IMR-90 (cell line): ENCODE measurements at places on chromosomes 2 and 18.

DNA sequence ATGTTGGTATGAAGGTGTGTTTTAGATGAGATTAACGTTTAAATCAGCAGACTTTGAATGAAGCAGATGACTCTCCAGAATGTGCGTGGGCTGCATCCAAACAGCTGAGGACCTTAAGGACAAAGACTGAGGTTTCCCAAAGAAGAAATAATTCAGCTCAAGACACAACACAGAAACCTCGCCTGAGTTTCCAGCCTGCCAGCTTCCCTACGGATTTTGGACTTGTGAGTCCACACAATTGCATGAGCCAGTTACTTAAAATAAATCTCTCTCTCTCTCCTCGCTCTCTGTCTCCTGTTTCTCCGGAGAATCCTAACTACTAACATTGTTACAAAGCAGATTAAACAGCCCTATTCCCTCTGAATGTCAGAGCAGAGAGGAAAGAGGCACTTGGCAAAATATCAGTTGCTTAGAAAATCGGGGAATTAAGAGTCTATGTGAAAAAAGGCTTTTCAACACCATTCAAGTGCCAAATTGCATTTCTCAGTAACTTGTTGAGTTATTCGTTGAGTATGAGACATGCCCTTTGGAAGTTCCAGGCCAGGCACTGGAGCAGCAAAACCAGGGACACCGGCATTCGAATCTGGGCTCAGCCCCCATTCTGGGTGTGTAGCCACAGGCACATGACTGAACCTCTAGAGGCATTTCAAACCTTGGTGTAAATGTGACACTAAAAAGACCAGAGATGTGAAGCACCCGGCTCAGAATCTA is 174.6 kb upstream of the PID1 start:
- H3K36me3 ChIP-seq = no peaks in the 10 kb centered on the region
- H3K27ac ChIP-seq = 0 out of 2 replicates have a peak overlapping the region, but pooled peaks have one; percentile 10
- no peaks in the 10 kb centered on the region for H3K27me3 ChIP-seq
- DNase-seq = peak; percentile 16
- H3K4me1 ChIP-seq = peaks cover 5% of the 10 kb centered on the region

DNA sequence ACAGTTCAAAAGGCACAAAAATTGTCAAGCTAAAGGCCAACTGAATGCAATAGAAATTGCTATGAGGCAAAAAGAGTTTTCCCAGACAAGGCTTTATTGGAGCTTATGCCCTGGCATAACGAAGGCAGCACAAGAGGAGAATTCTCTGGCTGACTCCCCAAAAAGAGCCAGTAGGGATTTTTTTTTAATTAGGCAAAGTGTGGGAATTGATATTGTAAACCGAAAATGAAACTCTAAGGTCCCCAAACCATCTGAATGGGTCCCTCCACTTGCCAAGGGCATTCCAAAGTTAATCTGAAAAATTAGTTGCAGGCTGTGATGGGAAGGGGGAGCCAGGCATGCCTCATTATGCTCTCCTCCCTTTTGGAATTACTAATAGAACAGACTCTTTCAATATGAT is 118.9 kb downstream of the SPOPL start:
- H3K36me3 ChIP-seq = no peaks in the 10 kb centered on the region
- H3K27ac ChIP-seq = no peak overlapping the region
- peaks cover 3% of the 10 kb centered on the region for H3K27me3 ChIP-seq
- H3K4me3 ChIP-seq = no peak overlapping the region
- DNase-seq = no peak

- no peak overlapping the region for H3K4me3 ChIP-seq
- no peaks in the 10 kb centered on the region for H3K4me1 ChIP-seq
- no peak for DNase-seq
- no peak overlapping the region for H3K27ac ChIP-seq
- no peaks in the 10 kb centered on the region for H3K36me3 ChIP-seq
These were observed 129.3 kb upstream of the CCDC68 start for GRCh38 chr18:55088561-55088960.

- peaks cover 8% of the 10 kb centered on the region for H3K4me1 ChIP-seq
- peak; percentile 71 for DNase-seq
- no peak overlapping the region for H3K27ac ChIP-seq
These were observed 776 bp upstream of the SPEG start for GRCh38 chr2:219433666-219434467.

DNA sequence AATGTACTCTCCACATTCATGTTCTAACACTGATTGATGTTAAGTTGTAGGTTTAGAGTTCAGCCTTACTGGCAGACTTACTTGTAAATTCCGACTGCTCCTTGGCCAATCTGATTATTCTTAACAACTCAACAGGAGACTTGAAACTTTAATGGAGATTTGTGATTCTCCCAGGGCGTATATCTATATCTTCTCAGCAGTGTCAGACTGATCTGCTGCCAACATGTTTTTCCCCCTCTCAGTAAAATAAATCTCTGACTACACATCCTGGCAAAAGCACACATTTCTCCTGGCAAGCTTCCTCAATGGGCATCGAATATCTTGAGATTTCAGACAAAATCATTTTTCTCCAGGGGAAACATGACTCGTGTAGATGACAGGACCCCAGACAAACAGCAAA is 1041.2 kb downstream of the DPP10 start:
- H3K4me3 ChIP-seq = no peak overlapping the region
- H3K36me3 ChIP-seq = no peaks in the 10 kb centered on the region
- no peak overlapping the region for H3K27ac ChIP-seq
- no peaks in the 10 kb centered on the region for H3K4me1 ChIP-seq
- H3K27me3 ChIP-seq = no peaks in the 10 kb centered on the region

DNA sequence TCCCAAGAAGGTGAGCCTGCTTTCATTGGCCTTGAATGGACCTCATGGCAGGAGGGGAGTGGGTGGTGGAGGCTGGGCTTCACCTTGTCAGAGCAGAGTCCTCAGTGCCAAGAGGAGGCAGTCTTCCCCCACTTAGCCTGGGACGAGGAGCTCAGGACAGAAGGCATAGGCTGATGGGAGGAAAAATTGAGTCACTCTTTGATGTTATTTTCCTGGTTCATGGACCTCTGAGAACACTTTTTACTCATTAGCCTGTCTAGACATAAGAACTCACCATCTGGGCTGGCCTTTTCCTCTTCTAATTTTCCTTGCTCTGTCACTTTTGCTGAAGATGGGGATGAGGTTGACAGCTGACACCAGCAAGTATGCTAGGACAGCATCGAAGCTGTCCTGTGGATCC is 225.7 kb upstream of the TNP1 start:
- H3K4me3 ChIP-seq = no peak overlapping the region
- no peaks in the 10 kb centered on the region for H3K36me3 ChIP-seq
- H3K27ac ChIP-seq = no peak overlapping the region
- H3K27me3 ChIP-seq = no peaks in the 10 kb centered on the region
- DNase-seq = peak; percentile 45

DNA sequence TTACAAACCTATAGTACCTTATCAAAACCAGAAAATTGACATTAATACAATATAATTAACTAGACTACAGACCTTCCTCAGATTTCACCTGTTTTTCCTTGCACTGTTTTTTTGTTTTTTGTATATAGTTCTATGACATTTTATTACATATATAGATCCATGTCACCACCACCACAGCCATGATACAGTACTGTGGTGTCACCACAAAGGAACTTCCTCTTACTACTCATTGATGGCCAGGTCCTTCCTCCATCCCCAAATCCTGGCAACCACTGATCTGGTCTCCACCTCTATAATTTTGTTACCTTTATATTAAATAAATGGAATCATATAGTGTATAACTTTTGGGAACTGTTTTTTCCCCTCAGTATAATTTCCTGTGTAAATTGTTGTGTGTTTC is 19.4 kb upstream of the ATP6V1B1 start:
- no peaks in the 10 kb centered on the region for H3K27me3 ChIP-seq
- H3K36me3 ChIP-seq = no peaks in the 10 kb centered on the region
- DNase-seq = no peak
- no peaks in the 10 kb centered on the region for H3K4me1 ChIP-seq

- no peaks in the 10 kb centered on the region for H3K36me3 ChIP-seq
- no peak overlapping the region for H3K27ac ChIP-seq
- H3K4me3 ChIP-seq = no peak overlapping the region
These were observed 732.7 kb upstream of the FANCL start for GRCh38 chr2:58973811-58974281.

DNA sequence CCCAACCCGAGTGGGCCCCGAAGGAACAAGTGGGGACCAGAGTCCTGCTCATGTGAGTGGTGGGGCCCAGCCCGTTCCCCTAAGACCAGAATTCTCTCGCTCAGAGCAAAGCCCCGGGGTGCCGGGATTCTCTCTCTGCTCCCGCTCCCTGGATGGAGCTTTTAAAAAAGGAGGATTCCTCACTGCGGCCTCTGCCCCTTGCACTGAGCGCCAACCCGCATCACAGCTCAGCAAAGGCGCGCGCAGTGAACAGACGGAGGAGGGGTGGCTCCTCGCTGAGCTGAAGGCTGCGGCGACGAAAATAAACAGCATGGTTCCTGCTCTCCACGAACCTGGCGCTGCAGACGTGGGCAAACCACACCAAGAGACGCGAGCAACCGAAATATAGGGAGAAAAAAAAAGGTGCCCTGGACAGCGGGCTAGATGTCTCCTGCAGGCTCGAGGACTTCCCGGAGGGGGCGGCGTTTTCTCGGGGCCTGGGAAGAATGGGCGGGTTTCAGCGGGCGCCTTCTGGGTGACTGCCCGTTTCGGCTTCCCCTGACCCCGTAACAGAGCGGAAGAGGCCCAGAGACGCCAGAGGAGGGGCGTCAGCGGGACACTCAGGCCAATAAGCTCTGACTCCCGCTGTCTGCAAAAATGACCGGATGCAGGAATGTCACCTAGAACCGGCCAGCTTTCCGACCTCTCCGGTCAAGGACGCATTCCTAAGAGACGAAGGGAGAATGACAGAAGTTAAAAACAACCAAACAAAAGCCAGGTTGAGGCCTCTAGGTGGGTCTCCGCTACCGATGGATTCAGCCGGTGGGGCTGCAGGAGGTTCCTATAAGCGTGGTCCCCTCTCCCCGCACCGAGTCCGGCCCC is 819 bp upstream of the KLF11 start:
- H3K27me3 ChIP-seq = no peaks in the 10 kb centered on the region
- peak; percentile 47 for DNase-seq
- peaks cover 2% of the 10 kb centered on the region; the same call in 1 of the 2 replicates for H3K4me1 ChIP-seq
- peaks cover under 1% of the 10 kb centered on the region; the same call in 1 of the 2 replicates for H3K36me3 ChIP-seq
- peak overlapping the region; percentile 51 for H3K27ac ChIP-seq
